Activated T-cell treated with anti-CD3 and anti-CD28 coated beads for 48 hours (primary cell): ENCODE measurements at places on chromosomes 4 and X.

DNA sequence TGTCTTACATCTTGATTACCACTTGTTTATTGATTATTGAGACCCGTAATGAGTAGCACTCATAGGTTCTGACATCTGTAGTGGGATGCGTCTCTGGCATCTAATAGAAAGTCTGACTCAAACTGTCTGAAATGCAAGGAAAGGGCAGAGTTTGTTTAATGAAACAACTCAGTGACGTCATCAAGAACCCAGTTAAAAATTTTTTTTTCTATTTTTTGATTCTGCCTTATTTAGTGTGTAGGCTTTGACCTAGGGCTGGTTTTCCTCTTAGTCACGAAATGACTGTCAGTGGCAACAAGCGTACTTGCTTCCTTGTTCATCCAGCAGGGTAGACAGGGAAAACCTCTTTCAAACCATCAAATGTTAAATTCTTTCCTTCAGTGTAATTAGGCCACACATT lies 3.1 kb upstream of the CDKL5 start:
- DNase-seq, result no peak

GRCh38 chr4:54363037-54363436 lies 133.9 kb downstream of the PDGFRA start:
- no peak for DNase-seq

GRCh38 chrX:7582191-7582590 lies 260.8 kb upstream of the VCX start:
- DNase-seq, result no peak

DNA sequence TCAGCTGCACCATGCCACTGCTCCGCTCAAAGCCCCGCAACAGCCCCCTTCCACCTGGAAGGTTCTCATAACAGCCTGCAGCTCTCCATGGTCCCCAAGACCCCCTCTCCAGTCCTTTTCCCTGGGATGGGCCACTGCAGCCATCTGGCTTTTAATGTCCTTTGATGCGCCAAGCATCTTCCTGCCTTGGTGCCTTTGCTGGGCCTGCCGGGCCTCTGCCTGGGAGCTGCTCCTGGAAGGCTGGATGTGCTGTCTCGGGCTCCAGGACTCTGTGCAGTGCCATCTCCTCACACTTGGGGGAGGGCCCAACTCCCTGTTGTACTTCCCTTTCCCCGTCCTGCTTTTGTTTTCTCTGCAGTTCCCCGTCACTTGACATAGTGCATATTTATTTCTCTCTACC lies 60.3 kb downstream of the TAPT1 start:
- DNase-seq, result no peak

DNA sequence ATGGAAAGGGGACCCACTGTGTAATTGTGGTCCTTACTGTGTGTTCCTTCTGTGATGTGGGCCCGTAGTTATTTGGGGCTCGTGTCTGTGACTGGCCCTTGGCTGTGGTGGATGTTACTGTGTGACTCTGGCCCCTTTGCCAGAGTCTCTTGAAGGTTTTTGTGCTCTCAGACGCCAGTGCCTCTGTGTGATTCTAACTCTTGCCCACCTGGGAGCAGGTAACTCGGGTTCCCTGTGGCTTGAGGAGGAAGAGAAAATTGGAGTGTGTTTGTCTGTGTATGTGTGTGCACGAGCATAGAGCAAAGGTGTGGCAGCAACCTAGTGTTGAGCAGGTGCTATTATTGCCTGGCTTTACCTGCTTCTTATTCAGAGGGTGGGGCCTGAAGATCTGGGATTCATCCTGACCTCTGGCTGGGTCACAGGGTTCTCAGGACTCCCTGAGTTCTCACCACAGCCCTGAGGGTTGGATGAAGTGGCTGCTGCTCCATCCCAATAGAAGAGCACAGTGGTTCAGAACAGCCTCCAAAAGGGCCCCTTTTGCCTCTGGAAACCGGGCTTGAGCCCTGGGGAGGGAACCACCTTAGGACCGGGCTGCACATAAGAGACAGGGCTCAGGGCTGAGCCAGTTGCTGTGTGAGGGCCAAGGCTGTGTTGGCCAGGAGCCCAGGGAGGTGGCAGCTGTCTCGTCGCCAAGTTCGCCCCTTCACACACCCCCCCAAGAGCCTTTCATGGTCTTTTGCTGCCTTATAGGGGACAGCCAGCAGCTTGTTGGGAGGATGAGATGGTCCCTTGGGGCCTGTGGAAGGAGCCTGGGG lies 1.3 kb downstream of the RBM10 start:
- DNase-seq, result no peak

- no peak for DNase-seq
These were observed 74.1 kb upstream of the BMP3 start for GRCh38 chr4:80956421-80956820.

GRCh38 chrX:101749436-101749835 lies 89.8 kb upstream of the ARMCX2 start:
- no peak for DNase-seq

DNA sequence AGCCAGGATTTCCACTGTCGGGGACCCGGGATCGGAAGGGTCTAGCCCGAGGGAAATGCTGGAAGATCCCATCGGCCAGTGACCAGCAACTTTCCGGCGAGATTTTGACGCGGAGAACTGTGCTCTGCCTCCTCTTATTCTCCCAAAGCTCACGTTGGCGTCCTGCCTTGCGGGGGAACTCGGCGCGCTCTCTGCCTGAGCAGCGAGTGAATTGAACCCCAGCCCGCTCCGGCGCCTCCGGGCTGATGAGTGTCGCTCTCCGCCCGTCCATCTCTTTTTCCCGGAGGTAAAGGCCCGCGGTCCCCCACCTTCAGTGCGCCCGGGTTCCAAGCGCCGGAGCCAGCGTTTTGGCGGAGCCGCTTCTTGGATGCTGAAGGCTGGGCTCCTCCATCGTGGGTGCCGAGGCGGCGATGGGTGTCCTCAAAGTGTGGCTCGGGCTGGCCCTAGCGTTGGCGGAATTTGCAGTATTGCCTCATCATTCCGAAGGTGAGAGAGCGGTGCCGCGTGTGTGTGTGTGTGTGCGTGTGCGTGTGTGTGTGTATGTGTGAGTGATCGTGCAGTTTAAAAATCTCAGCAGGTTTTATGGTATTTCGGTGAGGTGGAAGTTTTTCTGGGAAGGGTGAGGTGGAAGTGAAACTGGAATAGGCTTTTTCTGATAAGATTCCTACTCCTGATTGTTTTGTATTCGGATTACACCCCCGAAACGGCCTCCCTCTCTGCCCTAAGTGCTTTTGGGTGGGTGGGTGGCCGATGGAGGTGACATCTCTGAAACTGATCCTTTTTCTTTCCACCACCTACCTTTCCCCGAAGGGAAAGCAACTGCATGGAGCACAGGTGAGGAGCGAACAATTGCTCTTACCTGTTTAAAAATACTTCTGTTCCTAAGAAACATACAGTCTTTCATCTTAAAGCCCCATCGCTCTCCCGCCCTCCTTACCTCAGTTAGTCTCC lies 752 bp downstream of the FRAS1 start:
- DNase-seq, result peak; percentile 25

- DNase-seq, result no peak
These were observed 123.9 kb downstream of the DCHS2 start for GRCh38 chr4:154367659-154368058.

DNA sequence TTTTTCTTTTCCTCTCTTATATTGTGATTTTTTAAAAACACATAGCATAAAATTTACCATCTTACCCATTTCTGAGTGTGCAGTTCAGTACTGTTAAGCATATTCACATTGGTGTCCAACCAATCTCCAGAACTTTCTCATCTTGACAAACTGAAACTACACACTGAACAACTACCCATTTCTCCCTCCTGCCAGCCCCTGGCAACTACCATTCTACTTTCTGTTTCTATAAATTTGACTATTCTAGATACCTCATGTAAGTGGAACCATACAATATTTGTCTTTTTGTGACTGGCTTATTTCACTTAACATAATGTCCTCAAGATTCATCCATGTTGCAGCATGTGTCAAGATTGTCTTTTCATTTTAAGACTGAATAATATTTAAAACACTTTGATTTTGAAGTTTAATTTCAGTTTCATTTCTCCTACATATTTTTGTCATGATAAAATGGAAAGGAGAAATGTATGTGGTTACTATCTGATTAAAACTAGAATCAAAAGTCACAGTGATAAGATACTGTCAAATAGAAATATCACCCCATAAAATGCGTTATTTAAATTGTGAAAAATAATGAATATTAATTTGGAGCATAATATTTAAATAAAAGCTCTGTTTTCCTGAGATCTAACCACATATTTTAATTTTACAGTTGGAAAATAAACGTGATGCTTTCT lies 122.8 kb downstream of the DIPK2B start:
- DNase-seq, result no peak

DNA sequence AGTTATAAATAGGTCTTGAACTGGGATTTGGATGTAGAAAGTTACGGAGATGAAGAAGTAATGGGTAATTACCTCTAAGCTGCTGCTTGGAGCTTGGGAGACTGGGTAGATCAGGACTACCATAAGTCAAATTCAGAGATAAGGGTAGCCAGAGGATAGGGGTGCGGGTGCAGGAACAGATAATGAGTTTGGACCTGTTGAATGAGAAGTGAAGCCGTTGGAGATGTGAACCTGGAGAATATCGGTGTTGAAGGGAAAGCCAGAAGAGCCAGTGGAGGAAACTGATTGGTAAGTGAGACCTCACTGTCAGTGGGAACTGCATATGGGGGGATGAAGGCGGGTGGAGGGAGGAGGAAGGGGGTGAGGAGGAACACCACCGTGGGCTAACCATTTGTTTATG lies 618 bp upstream of the FOXO4 start:
- no peak for DNase-seq

GRCh38 chr4:8281519-8282133 lies 12.1 kb downstream of the HTRA3 start:
- DNase-seq, result no peak
